Naive B cell (primary cell): ENCODE measurements at places on chromosomes 2 and 18. TPM values are rescaled to one million over a fixed set of nuclear protein-coding genes. Genes with fewer than 3 reads are reported as not detected.

- no peak for DNase-seq
Observed at GRCh38 chr2:109694190-109694589, 80.0 kb downstream of the SOWAHC start.

- DNase-seq = no peak
Observed at GRCh38 chr2:152411154-152411553, 76.2 kb downstream of the FMNL2 start.

- DNase-seq = no peak
Observed at GRCh38 chr2:113025737-113026136, 20.5 kb downstream of the IL36A start.

GRCh38 chr2:24643051-24643450, 150.1 kb downstream of the PTRHD1 start:
- no peak for DNase-seq

- DNase-seq = peak; percentile 58
Observed at GRCh38 chr2:237072067-237072931, 13.4 kb upstream of the COPS8 start.

GRCh38 chr18:56451188-56451587, 187.2 kb downstream of the TXNL1 start:
- DNase-seq = no peak

DNA sequence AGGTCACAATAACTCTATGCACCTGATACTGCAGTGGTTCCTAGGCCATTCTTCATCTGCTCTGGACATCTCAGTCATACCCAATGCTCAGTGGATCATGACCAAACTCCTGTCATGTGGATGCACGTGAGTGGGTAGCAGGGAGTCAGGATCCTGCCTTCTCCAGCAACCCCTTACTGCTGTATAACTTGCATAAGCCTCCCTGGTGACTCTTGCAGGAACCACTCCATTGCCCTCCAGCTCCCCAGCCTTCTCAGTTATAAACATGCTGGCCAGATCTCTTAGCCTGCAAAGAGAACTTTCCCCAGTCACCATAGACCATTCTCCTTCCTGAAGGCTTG, 98.6 kb upstream of the ZNF397 start:
- DNase-seq = no peak

- DNase-seq = no peak
Observed at GRCh38 chr2:103605071-103605780, 843.4 kb downstream of the TMEM182 start.

- no peak for DNase-seq
Observed at GRCh38 chr2:64311948-64312621, 141.9 kb upstream of the LGALSL start.

DNA sequence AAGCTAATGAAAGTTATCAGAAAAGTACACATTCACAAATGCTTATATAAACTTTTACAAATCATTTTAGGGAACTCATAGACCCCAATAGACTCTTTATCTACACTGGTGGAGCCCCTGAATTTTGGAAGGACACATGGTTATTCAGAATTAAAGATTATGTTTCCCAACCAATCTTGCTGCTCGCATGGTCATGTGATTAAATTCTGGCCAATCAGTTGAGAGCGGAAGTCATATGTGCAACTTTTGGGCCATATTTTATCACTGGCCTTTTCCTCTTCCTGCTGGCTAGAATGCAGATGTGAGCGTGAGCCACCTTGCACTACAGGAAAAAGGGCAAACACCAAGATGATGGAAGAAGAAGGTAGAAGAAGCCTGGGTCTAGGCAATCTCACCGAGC, 19.8 kb downstream of the THOC1 start:
- no peak for DNase-seq

GRCh38 chr2:119756837-119757236, 2.9 kb upstream of the PTPN4 start:
- DNase-seq = no peak

- no peak for DNase-seq
Observed at GRCh38 chr2:209381091-209381490, 42.8 kb upstream of the MAP2 start.

DNA sequence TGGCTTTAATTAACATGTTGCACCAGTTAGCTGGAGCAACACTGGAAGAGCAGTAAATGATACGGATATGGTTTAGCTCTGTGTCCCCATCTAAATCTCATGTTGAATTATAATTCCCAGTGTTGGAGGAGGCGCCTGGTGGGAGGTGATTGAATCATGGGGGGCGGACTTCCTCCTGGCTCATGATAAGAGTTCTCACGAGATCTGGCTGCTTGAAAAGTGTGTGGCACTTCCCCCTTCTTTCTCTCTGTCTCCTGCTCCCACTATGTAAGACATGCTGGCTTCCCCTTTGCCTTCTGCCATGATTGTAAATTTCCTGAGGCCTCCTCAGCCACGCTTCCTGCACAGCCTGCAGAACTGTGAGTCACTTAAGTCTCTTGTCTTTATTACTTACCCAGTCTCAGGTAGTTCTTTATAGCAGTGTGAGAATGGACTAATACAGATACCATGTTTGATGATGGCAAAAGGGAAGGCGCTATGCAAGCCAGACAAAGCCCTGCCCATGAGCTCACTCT, 963.6 kb downstream of the SOCS6 start:
- no peak for DNase-seq

DNA sequence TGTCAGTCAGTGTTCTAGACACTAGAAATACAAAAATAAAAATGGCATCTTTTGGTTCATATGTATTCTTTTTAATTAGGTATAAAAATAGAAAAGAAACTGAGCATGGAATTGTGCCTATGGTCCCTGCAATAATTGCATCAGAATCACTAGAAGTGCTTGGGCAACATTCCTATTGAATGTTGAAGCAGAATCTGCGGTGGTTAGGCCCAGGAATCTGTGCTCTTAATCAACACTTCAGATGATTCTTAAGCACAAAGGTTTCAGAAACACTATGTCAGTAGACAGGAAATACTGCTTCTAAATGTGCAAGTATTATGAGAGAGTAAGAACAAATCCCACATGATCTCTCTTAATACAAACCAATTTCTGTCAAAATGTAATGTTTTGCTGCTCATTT, 20.3 kb upstream of the RBBP8 start:
- DNase-seq = no peak

GRCh38 chr2:109247340-109247739, 118.3 kb downstream of the SH3RF3 start:
- DNase-seq = no peak

DNA sequence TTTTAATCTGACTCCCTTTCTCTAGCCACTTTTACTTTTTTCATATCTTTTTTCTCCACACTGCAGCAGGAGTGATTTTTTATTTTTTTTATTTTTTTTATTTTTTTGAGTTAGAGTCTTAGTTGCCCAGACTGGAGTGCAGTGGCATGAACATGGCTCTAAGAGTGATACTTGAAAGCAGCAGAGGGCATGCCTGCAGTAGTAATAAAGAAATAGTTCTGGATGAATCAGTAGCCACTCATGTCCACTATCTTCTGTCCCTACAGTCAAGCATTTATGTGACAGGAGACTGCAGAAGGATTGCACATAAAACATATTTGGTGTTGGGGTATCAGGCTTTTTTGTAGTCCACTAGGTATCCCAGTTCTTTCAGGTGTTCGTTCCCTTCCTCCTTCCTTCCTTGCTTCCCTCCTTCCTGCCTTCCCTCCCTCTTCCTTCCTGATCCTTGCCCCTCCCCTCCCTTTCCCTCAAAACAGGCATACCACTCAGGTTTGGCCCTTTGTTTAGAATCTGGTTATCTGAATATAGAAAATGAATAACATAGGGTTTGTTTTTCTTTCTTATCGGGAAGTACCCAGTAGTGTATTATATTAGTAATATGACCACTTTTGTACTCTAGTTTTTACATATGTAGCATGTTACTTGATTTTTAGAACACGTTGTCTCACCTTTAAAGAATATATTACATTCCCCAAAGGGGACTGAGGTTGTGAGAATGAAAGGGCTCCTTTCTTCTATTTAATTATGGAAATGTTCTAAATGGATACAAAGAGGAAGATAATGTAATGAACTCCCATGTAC, 23.5 kb downstream of the MIB1 start:
- DNase-seq = no peak

DNA sequence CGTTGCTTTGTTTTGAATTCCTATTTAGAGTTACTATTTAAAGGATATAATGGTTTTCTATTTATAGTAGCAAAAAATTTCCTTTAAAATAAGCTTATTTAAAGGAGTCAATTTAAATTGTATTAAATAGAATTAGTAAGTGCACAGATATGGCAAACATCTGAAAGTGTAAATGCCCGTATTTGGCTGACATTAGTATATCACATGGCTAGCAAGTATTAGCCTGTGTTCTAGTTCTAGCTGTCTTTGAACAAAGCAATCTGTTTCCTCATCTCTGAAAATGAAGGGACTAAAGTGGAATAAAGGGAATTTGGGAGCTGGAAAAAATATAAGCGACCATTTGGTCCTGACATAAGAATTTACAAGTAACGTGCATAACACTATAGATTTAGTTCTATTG, 32.2 kb downstream of the PELI1 start:
- DNase-seq = no peak

- DNase-seq = no peak
Observed at GRCh38 chr2:125560855-125561254, 1095.1 kb upstream of the GYPC start.

- peak; percentile 68 for DNase-seq
Observed at GRCh38 chr2:69731147-69731970, 10.6 kb upstream of the ANXA4 start.

DNA sequence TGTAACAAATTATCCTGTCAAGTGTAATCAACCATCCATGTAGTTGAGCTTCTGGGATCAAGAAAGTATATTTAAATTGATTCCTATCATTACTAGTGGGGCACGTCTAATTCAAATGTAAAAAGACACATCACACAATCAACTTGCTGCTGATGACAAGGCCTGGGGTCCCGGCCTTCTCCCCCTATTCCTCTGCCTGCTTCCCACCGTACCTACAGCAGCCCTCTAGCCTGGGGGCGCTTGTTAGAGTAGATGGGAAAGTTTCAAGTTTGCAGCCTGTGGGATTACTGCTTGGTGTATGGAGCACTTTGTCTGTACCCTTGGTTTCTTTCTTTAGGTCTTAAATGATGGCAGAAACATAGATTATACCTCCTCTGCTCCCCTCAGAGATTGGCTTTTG, 333.3 kb upstream of the KYNU start:
- DNase-seq = no peak

DNA sequence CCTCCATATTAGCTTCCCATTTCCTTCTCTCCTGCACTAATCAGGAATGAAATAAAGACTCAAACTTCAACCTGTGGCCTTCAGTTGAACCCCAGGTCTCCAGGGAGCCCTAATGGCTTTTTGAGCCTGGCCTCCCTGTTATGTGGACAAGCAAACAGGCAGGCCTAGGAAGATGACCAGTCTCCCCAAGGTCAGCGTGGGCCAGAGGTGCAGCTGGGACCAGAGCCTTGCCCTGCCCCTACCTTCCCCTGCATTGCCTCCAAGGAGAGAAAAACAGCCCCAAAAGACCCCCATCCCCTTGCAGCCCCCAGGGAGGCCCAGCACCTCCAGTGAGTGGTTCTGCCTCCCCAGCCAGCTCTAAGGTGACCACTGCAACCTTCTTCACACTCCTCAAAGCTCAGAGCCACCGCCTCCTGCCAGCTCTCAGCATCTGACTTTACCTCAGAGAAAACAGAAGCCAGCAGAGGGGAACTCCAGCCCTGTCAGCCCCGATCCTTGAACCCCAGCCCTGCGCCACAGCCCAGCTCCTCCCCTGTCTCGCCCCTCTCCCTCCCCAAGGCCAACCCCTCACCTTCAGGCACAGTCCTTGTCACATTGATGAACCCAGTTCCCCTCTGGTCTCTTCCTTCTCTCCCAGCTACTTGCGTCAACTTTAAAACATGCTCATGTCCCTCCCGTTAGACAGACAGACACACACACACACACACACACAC, 59.5 kb upstream of the ID2 start:
- DNase-seq = no peak

GRCh38 chr2:72051971-72052505, 95.6 kb downstream of the CYP26B1 start:
- no peak for DNase-seq

DNA sequence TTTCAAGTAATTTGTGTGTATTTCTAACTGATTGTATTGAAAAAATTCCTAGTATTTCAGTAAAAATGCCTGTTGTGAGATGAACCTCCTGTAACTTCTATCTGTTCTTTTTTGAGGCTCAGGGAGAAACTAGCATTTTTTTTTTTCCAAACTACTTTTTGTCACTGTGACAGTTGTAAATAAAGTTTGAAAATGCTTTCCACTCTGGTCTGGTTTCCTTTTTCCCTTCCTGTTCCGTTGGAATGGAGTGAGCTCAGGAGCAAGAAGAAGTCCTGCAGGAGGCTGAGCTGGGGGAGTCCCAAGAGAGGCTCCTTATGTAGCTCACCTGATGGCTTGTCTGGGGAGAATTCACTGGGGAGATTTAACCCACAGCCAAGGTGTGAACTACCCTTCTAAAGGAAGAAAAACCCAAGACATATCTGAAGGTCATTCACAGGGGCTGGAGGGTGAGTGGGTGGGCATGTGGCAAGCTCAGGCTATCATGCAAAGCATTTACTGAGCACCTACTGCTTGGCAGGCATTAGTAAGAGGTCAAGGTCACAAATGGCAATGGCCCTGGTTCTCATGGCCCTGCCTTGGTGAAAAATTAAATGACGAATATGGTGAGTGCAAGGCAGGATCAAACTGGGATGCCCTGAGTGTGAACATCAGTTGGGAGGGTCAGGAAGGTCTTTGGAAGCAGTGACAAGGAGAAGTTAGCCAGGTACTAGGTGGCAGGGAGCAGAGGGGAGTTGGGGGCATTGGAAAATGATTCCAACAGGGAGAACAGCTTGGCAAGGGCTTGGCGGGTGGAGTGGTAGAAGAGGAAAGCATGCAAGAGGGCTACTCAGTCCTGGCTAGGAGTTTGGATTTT, 28.7 kb downstream of the LBH start:
- DNase-seq = no peak

DNA sequence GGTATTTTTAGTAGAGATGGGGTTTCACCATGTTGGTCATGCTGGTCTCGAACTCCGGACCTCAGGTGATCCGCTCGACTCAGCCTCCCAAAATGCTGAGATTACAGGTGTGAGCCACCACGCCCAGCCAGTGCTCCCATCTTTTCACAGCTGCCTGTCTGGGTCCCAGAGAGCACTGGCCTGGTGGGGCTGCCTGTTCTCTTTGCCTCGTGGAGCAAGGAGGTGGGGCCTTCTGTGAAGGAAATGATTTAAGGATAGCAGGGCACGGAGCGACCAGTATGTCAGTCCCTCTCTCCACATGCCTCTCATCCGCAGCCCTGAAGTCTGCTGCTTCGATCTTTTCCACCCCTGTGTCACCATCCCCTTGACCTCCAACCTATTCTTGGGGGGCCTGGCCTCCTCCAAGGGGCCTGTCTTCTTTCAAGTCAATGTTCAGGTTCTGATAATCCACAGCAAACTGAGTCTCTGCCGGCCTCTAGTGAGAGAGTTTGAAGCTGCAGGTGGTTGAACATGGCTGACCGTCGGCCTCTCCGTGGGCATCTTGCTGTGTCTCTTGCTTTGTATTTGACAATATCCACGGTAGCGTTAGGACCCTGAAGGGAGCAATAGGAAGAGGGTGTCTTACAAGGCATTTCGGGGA, 28.2 kb upstream of the GIGYF2 start:
- no peak for DNase-seq

The WNT10A gene
- 6.4 TPM for polyA plus RNA-seq

The ABCG8 gene
- polyA plus RNA-seq = 0.12 TPM

The IL37 gene
- polyA plus RNA-seq = not detected

The MGAT4A gene
- 47.2 TPM for polyA plus RNA-seq

The GPR148 gene
- not detected for polyA plus RNA-seq

The TMEFF2 gene
- polyA plus RNA-seq = not detected

The PLB1 gene
- polyA plus RNA-seq = 0.19 TPM

The SERPINB5 gene
- polyA plus RNA-seq = not detected

The MYCN gene
- polyA plus RNA-seq = not detected

The ARHGAP28 gene
- polyA plus RNA-seq = not detected

The SERPINB7 gene
- polyA plus RNA-seq = not detected

The ACMSD gene
- not detected for polyA plus RNA-seq

The RGPD4 gene
- polyA plus RNA-seq = not detected

The ACTR1B gene
- 13.9 TPM for polyA plus RNA-seq

The SIGLEC15 gene
- 0.16 TPM for polyA plus RNA-seq
